ENCODE measurements at places on chromosomes 2 and 18.
A peak's percentile ranks its signal among the peaks of the same experiment; 100 is the strongest.

DNA sequence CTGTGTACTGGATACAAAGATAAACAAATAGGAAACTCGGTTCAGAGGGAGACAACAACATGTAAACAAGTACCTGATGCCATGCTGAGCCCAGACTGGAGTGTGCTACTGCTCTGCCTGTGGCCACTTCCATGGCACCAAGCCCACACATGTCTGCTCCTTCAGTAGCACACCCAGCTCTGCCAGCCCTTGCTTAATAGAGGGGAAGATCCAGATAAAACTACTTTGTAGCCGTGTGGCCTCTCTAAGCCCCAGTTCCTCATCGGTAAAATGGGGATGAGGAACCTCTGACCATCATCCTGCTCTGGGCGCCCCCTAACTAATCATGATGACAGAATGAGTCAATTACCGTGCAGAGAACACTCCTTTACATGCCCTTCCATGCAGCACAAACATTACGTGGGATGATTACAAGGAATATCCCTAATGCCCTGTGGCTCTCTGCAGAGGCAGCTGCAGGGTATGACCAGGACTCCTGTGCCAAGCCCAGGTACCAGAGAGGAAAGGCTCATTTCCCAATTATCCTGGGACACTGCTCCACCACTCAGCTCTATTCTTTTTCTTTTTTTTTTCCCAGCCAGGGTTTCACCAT, 34.9 kb downstream of the DNMT3A start:
- DNase-seq: no peak

DNA sequence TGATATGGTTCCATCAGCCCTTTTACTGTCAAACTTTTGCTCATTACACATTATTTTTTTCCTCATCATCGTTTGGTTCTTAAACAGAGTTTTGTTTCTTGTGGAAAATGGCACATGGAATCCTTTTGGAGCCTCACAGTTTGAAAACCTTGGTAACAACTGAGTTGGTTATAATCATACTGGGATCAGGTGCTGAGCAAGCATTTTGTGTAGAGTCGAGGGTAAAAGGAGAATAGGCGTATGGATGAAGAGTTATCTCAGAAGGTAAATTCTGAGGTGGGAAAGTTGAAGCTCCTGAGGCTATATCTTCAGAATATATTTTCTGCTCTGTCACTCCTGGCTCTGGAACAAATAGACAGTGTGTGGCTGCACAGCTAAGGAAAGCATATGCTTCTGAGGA, 274.0 kb upstream of the DSEL start:
- no peak for DNase-seq

DNA sequence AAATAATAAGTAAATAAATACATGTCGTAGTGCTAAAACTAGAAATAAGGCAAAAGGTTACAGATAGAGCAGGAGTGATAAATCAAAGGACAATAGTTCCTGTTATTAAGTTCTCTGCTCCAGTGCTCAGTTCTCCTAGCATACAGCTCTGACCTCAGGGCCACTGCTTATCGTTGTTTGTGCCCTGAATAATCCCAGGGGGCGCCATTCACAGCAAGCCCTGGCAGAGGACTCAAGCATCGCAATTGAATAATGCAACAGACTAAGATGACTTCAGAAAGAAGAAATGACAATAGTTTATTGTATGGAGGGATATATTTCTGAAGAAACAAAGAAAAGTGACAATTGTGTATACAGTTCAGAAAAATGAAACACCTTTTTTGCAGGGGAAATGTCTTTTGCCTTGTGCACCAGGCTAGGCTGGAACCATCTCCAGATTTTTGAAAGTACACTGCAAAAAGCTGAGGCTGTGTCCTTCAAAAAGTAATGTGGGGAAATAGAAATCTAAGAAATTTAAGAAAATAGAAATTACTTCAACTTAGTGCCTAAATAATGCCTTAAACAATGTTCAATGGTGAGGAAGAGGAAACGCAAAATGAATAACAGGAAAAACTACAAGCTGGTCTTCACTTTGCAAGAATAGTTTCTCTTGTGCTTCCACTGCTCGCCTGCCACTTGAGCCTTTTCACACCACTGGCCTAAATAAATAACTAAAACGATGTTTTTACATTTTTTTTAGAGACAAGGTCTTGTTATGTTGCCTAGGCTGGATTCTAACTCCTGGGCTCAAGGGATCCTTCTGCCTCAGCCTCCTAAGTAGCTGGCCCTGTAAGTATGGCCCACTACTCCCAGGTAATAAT, 19.0 kb upstream of the CCNYL1 start:
- DNase-seq: no peak

GRCh38 chr2:216822470-216822869, 37.4 kb downstream of the TNP1 start:
- DNase-seq: no peak

DNA sequence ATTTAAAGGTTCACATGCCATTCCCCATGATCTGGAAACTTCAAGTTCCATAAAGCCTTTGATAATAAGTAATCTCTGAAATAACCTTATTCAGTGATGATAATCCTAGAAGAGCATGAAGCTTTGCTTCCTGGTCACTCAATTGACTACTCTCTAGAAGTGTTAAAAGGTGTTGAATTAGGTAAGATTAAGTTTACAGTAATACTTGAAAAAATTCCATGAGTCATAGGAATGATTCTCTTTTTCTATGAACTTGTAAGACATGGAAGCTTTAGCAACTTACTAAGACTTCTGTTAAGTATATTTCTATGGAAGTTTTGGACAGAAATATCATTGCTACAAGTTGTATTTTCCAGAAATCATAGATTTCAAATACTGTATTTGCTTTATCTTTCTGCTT, 100.6 kb downstream of the MYO1B start:
- no peak for DNase-seq

GRCh38 chr2:225042800-225043167, 516 bp upstream of the DOCK10 start:
- no peak for DNase-seq

DNA sequence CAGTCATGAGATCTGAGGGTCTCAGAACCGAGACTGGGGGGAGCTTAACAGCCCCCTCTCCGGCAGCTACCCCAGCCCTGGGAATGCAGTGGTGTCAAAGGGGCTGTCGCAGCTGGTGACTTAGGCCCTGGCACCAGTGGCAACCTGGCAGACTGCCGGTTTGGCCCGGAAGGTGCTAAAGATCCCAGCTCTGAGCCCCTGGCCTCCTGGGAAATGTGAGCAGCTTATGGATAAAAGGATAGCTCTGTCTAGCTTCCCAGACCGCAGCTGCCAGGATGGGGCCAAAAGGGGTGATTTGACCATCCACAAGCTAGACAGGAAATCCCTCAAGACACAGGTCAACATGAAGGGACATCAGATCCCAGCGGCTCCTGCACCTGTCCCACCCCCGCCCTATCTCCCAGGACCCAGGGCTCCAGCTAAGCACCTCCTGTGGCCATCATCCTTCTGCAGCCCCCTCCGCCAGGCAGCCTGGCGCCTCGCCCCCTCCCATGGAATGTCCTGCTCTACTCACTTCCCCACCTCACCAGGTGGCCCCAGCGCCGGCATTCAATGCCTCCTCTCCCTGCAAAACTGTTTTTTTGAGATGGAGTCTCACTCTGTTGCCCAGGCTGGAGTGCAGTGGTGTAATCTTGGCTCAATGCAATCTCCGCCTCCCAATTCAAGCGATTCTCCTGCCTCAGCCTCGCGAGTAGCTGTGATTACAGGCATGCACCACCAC, 33.2 kb upstream of the EFHD1 start:
- DNase-seq: no peak

DNA sequence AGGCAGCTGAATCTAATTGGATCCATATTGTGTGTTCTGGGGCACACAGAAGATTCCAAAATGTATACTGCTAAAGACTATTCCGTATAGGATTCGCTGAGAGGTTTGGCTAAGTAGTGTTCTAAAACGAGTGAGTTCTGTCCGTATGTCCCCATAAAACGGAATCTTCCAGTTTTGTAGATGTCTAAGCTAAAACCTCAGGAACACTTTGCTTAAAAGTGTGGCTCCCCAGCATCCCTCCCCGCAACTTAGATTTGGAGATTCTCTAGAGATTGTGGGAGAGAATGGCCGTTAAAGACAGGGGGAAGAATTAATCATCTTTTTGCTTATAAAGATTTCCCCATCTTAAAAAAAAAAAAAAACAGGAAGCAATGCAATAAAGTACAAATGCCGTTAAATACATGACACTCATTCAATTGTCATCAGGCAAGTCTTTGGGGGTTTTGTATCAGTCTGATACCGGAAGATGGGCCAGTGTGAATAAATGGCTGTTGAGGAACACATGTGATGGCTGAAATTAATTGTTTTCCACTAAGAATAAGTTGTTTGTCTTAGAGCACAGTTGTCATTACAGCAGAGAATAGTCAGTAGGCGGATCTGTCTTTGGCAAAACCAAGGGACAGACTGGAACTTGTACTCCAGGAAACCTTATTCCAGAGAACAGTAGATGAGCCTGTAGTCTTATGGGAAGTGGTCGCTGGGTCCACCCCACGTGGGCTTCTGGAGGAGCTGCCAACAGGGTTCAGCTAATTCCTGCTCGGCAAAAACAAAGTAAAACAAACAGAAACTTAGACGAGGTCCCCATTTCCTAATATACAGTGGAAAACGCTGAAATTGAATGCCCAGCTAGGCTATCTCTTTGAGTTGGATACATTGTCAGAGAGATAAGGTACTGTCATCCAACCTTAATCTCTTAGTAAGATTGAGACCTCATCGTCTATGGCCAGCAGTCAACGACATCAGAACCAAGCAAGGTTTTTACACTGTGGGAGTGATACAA, 1.7 kb downstream of the EMILIN2 start:
- no peak for DNase-seq

DNA sequence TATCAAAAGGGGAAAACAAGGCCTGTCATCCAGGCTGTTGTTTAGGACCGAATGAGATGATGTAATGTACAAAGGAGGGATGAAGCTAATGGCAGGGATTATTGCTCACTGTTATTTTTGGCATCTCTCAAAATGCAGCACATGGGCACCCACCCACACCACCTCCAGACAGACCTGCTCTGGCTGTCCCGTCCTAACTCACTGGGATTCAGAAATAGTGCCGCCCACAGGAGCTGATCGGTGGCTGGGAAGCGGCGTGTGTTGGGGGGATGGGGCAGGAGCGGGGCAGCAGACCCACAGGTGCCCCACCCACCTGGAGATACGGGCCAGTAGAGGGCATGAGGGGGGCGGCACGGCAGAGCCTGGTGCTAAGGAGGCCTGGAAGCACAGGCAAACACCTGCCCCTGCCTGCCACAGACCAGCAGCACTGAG, 52.2 kb downstream of the CRACDL start:
- no peak for DNase-seq

- no peak for DNase-seq
Measured at GRCh38 chr18:3066341-3067110, 53.6 kb upstream of the LPIN2 start.

DNA sequence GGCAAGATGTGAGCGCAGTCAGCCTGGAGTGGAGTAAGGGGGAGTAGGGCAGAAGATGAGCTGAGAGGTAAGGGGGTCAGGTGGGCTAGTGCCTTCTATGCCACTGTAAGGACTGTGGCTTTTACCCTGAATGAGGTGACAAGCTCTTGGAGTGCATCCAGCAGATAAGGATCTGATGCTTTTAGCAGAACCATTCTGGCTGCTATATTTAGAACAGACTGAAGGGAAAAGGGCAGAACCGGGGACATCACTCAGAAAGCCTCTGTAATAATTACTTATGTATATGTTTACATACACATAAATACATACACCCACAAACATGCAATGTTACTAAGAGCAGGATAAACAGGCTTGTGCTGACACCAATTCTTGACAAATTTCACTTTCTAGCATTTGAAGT, 124.8 kb downstream of the DTNB start:
- no peak for DNase-seq

DNA sequence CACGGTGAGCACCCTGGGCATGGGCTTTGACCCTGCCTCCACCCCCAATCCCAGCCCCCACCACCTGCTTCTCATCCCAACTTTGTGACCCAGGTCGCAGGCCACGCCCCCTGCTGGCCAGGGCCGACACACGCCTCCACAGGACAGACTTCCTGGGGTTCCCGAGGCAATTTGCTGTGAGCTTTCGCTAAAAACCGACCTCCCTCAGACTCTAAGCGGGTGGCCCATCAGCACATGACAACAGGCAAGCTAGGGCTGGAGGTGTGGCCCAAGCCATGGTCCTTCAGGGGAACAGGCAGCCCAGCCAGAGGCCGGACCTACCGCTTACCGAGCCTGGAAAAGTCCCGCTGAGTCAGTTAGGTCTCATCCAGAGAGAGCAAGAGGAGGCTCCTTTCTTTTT, 31.9 kb downstream of the C1QL2 start:
- peak; percentile 4 for DNase-seq

- DNase-seq: no peak
Measured at GRCh38 chr2:186532891-186533290, 46.8 kb downstream of the ZC3H15 start.

GRCh38 chr18:25350489-25351251, 1.3 kb downstream of the ZNF521 start:
- DNase-seq: no peak

- DNase-seq: no peak
Measured at GRCh38 chr2:189109921-189110397, 69.6 kb downstream of the COL5A2 start.

GRCh38 chr2:219769090-219769910, 141.9 kb downstream of the SLC4A3 start:
- DNase-seq: no peak

DNA sequence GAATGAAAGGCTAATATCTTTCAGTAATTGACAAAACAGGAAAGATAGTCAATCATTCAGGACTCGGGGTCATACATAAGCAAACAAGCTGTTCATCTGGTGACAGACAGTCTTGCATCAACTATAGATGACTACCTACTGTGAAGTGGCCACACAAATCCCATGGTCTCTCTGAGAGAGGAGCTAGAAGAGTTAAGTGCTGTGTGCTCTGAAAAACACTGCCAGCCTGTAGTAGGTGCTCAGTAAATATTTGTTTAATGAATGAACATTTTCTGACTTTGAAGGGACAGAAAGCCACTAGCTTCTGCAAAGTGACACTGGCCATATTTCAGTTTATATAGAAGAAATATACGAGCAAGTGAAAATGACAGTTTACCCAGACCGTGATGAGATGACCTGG, 184.0 kb upstream of the CHAC2 start:
- DNase-seq: no peak

DNA sequence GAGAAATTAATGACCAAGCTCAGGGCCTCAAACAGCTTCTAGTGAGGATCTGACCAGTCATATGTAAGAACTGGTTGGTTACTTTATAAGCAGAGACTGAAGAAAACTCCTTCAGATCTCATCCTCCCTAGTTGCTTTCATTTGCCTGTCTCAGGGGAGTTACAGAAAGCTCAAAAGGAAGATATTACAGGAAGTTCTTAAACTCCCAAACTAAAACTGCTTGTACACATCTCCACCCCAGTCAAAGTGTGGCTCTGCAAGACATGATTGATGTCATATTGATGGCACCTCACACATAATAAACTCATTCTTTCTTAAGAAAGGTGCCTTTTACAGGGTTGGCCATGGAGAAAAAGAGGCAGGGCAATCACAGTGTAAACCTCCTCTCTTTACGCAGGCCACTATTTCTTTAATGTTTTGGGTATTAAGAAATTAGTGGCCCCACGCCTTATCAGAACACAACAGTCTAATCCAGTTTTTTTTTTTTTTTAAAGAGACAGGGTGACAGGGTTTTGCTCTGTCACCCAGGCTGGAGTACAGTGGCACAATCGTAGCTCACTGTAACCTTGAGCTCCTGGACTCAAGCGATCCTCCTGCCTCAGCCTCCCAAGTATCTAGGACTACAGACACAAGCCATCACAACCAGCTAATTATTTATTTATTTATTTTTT, 62.6 kb upstream of the STK17B start:
- no peak for DNase-seq
